ENCODE measurements at places on chromosomes 7 and 10.

- no peak for DNase-seq
Observed at GRCh38 chr7:81810476-81811155, 40.8 kb upstream of the HGF start.

DNA sequence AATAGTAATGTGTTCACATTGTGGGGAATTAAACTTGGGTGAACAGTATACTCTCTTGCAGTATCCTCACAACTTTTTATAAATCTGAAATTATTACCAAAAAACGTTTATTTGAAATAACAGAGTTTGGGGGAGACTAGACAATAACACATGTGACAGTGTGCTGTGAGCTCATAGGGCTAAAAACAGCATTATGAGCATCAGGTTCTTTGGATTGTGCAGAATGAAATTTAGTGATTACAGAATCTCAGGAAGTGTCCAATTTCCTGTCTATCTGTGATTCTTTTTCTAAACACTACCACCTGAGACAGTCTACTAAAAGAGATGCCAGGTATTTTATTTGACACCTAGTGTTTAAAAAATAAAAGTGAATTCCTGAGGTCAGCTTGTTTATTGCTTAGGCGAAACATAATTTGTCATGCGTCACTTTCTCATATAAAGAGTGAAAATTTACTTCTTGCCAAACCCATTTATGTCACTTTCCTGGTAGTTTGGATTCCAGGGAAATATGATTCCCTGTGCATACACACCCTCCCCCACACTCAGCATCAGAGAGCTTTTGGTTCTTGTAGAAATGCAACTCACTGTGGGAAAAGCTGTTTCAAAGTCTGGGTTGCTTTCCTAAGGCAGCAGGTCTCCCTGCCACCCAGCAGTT lies 71.2 kb downstream of the AOAH start:
- DNase-seq, result no peak

- DNase-seq, result no peak
Observed at GRCh38 chr7:113664867-113665266, 253.9 kb downstream of the PPP1R3A start.

- DNase-seq, result no peak
Observed at GRCh38 chr7:134287916-134288659, 28.6 kb downstream of the SLC35B4 start.

DNA sequence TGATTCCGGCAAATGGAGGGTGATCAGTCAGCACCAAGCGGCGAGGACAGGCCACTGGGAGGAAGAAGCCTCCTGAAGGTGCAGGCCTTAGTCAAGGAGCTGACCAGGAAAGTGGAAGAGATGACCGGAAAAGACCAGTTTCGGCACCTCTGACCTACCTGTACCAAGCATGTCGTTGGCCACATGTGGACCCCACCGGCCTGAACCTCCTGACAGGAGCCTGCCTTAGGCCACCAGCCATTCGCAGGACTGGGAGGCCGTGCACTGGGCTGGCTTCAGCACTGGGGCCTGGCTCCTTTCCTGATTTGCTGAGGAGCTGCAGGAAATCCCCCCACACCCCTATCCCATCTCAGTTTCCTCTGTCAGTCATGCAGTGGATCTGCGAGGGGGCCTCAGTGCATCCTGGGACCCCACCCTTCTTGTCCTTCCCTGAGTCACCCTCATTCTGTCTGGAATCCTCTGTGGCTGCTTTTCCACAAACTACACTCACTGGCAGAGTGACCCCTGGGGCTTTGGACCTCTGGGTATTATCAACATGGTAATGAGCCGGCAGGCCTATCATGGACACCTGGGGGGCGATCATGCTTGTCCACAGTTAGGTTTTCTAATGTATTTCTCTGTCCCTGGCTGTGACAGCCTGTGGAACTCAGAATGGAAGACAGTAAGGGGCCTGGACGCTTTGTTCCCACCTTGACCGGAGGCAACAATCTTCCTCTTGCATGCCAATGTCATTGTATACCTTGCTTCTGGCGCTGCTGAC lies 33.0 kb downstream of the RAMP3 start:
- DNase-seq, result no peak

DNA sequence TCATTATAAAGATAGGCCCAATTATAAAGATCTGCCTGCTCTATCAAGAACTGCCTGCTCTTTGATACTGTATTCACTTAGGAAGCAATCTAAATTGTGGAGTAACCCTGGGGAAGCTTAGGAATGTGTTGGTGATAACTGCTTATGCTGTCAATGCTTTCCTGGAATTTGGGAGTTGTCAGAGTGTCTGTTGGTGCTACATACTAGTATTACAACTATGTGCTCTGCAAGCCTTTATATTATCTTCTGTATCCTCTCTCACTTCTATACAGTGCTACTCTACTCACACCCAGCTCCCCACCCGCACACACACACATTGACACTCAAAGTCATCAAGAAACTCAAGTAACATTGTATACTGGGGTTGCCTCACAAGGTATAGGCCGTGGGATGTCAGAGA lies 6.1 kb downstream of the ZNF277 start:
- DNase-seq, result no peak

DNA sequence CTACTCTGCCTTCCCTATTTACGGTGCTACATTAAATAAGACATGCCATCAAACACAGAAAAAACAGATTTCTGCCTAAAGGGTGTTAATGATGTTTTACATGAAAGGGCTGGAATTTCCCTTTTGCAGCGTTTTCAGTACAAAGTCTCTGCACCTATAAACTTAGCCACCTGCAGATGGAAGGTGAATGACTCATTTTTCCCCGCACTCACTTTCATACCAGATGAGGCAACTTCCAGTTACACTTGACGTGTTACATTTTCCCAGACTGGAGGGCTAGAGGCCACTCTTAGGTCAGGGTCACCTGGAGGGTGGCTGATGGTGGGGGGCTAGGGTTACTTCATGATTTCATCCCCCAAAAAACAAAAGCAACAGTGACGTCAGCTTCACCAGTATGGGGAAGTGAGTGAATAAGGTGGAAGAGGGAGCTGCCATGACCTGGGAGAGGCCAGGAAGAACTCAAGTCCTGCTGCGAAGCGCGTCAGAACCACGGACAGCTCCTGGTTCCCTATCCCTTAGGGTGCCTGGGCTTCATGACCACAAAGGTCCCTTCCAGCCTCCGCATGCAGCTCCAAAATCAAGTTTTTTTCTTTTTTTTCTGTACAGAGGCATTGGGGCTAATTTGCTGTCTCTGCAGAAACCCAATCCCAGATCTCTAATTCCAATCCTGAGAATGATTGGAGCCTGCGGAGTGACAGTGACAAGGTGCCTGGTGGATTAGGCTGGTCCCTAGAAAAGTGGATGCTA lies 94.0 kb downstream of the ADARB2 start:
- DNase-seq, result peak; percentile 24

DNA sequence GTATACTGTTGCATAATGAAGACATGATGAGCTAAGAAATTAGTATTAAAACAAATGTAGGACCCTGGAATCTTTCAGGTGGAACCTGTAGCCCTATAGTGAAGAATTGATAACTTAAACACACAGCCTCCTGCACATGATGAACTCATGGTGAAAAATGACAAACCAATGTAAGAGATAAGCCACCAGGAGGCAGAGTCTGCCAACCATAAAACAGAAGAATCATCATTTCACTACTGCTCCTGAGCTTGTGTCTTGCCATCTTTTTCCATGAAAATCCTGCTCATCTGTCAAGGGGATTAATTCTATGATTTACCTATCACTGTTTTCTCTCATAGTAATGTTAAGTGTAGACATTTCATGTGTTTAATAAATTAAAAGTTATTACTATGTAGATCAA lies 363.9 kb downstream of the MALRD1 start:
- DNase-seq, result no peak

DNA sequence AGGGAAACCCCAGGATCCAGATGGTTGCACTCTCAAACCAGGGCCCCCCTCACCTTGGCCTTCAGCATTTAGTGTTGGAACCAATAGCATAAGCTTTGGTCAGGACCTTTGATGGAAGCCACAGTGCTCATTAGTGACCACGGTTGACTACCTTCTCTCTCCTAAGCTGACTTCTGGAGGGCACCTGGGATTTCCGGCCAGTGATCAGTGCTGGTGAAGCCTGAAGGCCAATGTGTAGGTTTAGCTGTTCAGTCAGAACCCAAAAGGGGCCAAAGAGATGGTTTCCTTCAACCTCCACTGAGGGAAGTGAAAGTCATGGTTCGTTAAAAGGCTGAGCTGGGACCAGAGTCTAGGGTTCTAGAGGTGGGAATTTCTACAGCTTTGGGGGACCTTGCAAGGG lies 46.4 kb downstream of the TCF7L2 start:
- no peak for DNase-seq

DNA sequence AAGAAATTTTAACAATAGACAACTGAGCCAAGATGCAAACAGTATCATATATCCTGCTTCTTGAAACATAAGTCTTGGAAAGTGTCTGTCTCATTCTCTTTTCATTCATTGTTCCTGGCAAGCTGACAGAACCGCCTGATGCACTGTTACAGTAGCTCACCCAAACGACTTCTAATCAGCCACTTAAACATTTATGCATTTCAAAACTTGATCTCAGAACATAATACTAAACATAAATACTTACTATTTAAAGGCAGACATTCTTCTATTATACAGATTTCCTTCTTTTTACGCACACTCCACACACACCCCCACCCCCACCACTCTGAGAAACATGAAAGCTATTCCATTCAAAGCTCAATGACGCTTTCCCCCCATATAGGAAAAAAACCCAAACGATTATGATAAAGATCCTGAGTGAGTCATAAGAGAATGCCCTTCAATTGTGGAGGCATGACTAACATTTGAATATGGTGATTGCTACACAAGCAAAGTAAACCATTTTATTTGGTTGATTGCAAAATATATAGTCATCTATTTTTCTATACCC lies 30.5 kb downstream of the SHTN1 start:
- DNase-seq, result no peak

DNA sequence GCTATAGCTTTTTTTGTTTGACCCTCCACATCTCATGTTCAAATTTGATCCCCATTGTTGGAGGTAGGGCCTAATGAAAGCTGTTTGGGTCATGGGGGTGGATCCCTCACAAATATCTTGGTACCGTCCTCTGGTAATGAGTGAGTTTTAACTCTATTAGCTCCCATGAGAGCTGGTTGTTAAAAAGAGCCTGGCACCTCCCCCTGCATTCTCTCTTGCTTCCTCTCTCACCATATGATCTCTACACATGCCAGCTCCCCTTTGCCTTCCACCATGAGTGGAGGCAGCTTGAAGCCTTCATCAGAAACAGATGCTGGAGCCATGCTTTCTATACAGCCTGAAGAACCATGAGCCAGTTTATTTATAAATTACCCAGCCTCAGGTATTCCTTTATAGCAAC lies 43.0 kb upstream of the IMMP2L start:
- no peak for DNase-seq

DNA sequence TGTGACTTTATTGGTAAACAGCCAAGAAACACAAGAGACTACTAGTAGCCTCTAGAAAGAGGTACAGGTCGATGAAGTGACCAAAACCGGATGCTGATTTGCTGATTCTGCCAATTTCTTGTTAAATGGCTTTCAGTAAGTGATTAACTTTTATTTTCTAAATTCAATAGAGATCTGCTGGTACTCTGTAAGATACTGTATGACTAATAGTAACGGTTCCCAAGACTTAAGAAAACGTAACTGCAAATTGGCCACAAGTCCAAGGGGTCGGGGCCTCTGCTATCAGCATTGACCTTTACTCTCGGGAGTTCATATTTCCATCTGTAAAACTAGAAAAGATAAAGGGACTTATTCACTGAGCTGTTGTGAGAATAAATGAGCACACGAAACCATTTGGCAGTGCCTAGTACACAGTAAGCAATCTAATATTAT lies 1.4 kb downstream of the FAM3C start:
- peak; percentile 47 for DNase-seq

DNA sequence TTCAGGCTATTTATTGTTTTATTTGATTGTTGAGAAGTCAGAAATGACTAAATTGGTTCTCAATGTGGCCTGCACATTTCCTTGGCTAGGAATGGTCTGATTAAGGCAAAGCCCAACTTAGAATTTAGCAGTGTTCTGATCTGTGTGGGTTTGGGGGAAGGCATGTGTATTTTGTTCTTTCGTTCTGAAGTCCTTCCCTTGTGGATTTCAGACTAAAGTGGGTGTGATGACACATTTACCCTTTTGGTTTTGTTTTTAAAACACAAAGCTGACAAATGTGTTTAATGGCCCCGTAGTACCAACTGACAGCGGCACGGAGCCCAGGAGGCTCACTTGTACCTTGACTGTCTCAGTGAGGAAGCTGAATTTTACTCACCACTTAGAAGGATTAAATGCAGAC lies 452.3 kb upstream of the GALNT17 start:
- no peak for DNase-seq

GRCh38 chr7:44264221-44264931 lies 61.0 kb downstream of the CAMK2B start:
- DNase-seq, result no peak

DNA sequence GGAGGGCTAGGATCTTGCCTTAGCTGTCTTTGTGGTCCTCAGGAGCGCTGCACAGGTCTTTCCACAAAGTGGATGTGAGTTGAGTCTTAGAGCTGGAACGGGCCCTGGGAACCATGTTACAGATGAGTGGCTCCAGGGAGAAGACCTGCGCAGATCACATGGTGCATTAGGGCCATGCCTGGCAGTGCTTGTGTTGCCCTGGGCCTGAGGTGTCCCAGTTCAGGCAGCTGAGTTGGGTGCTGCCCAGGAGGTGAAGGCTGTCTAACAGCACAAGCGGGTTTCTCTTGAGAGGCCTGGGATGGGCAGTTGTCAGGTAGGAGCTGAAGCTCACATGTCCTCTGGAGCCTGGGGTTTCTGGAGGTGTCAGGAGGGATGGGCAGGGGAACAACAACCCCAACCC lies 33.7 kb upstream of the ANKRD2 start:
- no peak for DNase-seq

DNA sequence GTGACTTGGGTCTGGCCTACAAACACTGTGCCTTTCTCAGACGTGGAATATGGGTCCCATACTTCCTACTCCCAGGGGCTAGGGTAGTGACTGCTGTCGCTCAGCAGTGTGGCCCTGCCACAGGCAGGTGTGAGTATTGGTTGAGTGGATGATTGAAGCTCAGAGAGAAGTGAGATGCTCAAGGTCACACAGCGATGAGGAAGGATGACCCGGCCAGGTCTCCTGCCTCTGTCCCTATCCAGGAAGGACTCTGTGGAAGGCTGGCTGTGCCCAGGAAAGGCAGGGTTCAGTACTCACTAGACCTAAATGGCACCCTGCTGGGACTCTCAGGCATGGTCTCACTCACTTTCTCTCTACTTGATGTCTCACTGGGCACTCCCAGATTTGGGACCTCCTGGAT lies 2.8 kb downstream of the PRF1 start:
- no peak for DNase-seq

GRCh38 chr10:77359950-77360520 lies 277.6 kb downstream of the KCNMA1 start:
- DNase-seq, result no peak
